H1 (cell line): ENCODE measurements at places on chromosomes 12 and 14. TPM values are rescaled to one million over a fixed set of nuclear protein-coding genes. Genes with fewer than 3 reads are reported as not detected.

- DNase-seq: no peak
Observed at GRCh38 chr12:38823738-38824137, 81.7 kb downstream of the CPNE8 start.

GRCh38 chr12:120790114-120790513, 64.5 kb downstream of the ACADS start:
- no peak for DNase-seq

Gene APOF
- total RNA-seq: not detected in 2 replicates

GRCh38 chr14:74983343-74983742, 19.4 kb upstream of the EIF2B2 start:
- no peak for DNase-seq

GRCh38 chr12:32273063-32273522, 126.3 kb upstream of the FGD4 start:
- no peak for DNase-seq

GRCh38 chr12:62078020-62078419, 182.2 kb upstream of the USP15 start:
- no peak for DNase-seq

GRCh38 chr12:106908561-106908960, 47.1 kb upstream of the TMEM263 start:
- DNase-seq: no peak

GRCh38 chr14:101535232-101535631, 26.1 kb upstream of the DIO3 start:
- no peak for DNase-seq

Gene CLEC1B
- not detected in 2 replicates for total RNA-seq

Gene CELA1
- total RNA-seq: not detected in 2 replicates

GRCh38 chr12:98154850-98155249, 360.5 kb upstream of the TMPO start:
- DNase-seq: no peak

Gene SDR9C7
- total RNA-seq: not detected in 2 replicates

Gene FAM186B
- total RNA-seq: 0.21 and 0.73 TPM in 2 replicates

- DNase-seq: no peak
Observed at GRCh38 chr14:54050759-54051158, 94.1 kb upstream of the BMP4 start.

Gene C14orf180
- not detected in 2 replicates for total RNA-seq

DNA sequence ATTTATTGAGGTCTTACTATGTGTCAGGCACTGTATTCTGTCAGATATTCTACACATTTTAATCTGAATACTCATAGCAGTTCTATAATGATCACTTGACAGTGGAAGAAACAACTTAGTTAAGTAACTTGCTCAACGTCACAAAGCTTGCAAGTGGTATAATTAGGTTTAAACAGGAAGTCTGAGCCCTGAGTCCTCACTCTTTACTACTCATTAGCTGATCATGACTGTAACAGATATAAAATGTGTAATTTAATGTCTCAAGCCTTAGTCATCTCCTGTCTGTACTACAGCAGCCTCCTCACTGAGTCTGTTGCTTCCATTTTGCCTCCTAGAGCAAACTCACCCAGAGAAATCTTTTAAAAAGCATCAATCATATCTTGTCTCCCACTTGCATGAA, 38.9 kb downstream of the PPP4R4 start:
- no peak for DNase-seq

Gene ERO1A
- 36.5 and 42.0 TPM in 2 replicates for total RNA-seq

DNA sequence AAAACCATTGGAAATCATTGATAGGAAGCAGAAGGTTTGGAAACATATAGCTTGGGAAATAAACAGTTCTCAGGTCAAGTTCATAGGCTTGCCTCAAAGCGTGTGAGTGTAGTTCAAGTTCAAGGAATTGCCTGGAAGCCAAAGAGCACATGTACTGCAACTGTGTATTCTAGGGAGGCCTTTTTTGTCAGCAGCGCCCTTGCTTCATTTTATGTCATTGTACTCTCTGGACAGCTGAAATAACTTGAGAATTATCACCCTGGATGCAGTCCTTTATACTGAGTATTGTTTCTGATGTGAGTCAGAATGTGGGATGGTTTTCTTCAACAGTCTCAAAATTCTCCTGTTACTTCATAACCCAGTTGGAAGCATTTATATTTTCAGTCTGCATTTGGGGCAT, 16.0 kb upstream of the EVL start:
- DNase-seq: no peak

Gene CLEC4D
- total RNA-seq: not detected in 2 replicates

- DNase-seq: no peak
Observed at GRCh38 chr12:4663971-4664505, 15.1 kb downstream of the NDUFA9 start.

Gene SP7
- total RNA-seq: 0.13 TPM in 1 of 2 replicates, not detected in the other

DNA sequence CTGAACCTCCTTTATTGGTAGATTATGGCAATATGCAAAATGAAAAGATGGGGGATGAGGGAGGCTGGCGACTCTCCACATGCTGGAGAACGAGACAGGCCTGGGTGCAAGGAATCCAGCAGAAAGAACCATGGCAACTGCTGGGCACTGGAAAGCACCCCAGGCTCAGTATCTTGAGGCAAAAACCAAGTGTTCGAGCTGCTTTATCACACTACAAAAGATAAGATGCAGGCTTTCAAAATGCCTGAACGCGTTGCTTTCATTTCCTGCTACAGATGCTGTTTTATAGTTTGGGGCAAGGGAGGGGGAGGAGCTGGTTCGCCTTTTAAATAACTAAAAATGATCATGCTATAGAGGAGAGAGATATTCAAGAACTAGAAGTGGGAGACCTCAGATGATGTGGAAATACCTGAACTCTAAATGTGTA, 38.9 kb downstream of the NIN start:
- DNase-seq: no peak

GRCh38 chr12:118498171-118498570, 121.8 kb downstream of the SUDS3 start:
- DNase-seq: no peak

Gene RD3L
- not detected in 2 replicates for total RNA-seq

GRCh38 chr12:49534731-49535278, 4.0 kb upstream of the KCNH3 start:
- no peak for DNase-seq

DNA sequence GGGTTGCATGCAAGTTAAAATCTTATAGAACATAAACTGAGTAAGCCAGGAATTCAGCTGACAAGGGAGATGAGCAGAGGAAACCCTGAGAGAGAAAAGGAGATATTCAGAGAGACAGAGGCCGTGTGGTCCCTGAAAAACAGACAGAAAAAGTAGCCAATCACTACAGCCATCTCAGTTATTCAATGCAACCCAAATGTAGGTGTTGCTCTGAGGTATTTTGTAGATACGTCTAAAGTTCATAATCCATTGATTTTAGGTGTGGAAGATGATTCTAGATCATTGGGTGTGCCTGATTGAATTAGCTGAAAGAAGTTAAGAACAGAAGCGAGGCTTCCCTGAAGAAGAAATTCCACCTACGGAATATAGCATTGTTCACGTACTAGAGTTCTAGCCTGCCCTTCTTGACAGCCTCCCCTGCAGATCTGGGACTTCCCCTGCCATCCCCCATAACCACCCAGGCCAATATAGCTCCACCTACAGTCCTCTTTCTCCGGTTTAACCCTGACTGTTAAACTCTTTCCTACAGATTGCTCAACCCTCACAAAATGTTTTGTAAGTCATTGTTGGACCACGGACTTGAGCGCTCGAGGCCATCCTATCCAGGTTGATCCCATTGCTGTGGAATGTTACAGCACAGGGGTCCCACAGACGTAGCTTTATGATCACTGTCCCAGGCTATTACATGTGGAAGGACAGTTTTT, 21.7 kb downstream of the AICDA start:
- no peak for DNase-seq

GRCh38 chr12:54991991-54992375, 7.4 kb upstream of the TESPA1 start:
- no peak for DNase-seq

DNA sequence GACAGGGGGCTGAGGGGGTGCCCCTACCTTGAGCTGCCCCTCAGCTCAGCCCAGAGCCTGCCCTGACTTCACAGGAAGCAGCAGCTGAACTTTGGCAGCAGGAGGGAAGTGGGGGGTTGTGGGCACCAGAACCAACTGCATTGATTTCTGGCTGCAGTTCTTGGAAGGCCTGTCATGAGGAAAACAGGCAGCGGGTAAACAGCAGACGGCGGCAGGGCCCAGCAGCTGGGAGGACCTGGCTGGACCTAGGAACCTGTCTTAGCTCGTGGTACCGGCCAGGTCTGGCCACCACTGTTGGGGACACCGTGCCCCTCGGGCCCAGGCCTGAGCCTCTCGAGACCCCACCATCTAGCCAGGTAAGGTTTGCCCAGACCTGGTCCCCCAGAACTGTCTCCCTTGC, 154.2 kb upstream of the MYL2 start:
- no peak for DNase-seq

DNA sequence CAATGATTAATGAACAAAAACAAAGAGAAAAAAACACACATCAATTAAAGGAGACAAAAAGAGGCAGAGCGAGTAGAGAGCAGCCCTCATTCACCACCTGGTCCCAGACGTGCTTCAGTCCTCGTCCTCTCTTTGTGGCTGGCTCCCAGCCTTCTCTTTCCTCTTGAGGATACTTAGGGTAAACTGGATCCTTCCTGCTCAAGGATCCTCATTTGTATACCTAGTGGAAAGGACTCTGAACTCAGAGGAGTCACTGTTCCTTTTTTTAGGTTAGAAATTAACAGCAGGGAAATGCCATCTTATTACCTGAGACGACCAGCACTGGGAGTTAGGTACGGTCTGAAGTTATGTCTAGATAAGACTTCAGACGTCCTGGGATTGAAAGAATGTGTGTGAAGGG, 9.7 kb downstream of the MLEC start:
- no peak for DNase-seq
